ENCODE measurements at places on chromosomes 4 and X.

- no peak for DNase-seq
These were observed 85.1 kb downstream of the SLC2A9 start for GRCh38 chr4:9936129-9936644.

GRCh38 chrX:129925305-129926092 is 19.5 kb downstream of the UTP14A start:
- peak; percentile 59 for DNase-seq

DNA sequence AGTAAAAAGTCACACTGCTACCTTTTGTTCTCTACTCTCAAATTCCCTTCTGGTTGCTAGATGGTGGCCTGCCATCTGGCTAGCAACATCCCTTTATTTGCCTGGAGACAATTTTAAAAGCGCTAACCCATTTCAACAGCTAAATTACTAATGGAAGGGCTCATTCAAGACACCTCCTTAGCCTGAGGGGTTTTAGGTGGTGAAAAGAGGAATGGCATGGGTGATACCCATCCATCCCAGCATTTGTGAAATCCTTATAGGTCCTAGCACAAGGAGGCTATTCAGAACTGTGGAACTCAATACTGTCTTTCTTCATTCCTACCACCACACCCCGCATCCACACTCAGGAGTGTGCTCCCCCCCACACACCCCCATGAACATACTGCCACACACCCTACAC is 33.5 kb downstream of the ARHGEF9 start:
- no peak for DNase-seq

- no peak for DNase-seq
These were observed 44.1 kb downstream of the SLC39A8 start for GRCh38 chr4:102301167-102301566.

- no peak for DNase-seq
These were observed 19.9 kb downstream of the RPS6KA6 start for GRCh38 chrX:84168095-84168494.

GRCh38 chrX:115366535-115366934 is 77.0 kb downstream of the LUZP4 start:
- no peak for DNase-seq

- DNase-seq, result no peak
These were observed 156.9 kb downstream of the TENM3 start for GRCh38 chr4:182400081-182400480.

- peak; percentile 12 for DNase-seq
These were observed 105.5 kb downstream of the ARHGAP10 start for GRCh38 chr4:147837435-147837834.

DNA sequence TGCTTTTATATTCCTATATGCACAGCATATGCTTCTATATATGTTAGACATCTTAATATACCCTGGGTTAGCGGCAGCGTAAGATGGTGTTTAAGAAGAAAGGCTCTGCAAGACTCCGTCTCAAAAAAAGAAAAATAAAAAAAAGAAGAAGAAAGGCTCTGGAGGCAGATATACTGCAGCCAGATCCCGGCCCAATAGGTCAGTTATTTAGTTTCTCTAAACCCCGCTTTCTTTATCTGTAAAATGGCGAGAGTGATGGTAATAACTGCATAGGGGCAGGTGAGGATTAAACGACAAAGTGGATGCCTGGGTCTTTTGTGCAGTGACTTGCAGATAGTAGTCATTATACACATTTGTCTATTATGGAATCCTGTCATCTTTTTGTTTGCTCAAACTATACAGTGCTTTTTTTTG is 115.2 kb downstream of the NAA11 start:
- DNase-seq, result no peak

All from SK-N-DZ (cell line).